ENCODE measurements at places on chromosomes 5 and 9.
A peak's percentile ranks its signal among the peaks of the same experiment; 100 is the strongest.

- peak; percentile 84 for DNase-seq
Measured at GRCh38 chr9:35683323-35683722, 6.4 kb downstream of the TPM2 start.

GRCh38 chr5:54390015-54390414, 65.5 kb upstream of the HSPB3 start:
- peak; percentile 81 for DNase-seq

DNA sequence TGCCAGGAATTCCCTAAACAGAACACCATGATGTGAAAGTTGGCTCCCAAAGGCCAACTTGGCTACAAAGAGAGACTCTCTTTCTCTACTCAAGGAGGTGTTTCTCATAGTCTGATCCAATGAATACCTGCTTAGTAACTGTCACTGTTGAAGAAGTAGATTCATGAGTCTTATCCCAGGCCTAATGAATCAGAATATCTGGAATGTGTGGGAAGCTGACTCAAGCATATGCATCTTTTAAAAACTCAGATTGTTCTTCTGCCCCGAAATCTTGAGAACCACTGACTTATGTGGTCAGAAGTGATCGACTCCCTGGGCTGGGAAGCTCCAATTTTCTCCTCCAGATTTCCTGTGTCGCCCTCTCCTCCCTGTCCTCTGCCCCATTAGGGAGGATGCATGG, 345.6 kb downstream of the PLK2 start:
- DNase-seq: no peak

GRCh38 chr5:10702040-10702629, 58.9 kb downstream of the DAP start:
- no peak for DNase-seq

DNA sequence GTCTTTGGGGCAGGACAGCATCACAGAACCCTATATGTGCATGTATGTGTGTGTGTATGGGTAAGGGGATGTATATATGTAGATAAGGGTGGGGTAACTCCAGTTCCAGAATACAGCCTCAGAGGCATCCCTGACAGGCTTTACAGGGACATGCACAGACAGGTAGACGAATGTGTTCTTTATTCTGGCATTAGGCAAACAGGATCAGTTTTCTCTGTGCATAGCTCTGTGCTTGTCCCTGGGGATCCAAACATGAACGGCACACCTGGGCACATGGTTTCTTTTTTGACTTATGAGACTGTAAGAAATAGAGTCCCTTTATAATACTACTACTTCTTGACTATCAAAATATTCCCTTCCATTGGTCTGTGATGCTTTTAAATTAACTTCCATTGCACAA, 120.6 kb downstream of the TRIO start:
- peak; percentile 15 for DNase-seq

DNA sequence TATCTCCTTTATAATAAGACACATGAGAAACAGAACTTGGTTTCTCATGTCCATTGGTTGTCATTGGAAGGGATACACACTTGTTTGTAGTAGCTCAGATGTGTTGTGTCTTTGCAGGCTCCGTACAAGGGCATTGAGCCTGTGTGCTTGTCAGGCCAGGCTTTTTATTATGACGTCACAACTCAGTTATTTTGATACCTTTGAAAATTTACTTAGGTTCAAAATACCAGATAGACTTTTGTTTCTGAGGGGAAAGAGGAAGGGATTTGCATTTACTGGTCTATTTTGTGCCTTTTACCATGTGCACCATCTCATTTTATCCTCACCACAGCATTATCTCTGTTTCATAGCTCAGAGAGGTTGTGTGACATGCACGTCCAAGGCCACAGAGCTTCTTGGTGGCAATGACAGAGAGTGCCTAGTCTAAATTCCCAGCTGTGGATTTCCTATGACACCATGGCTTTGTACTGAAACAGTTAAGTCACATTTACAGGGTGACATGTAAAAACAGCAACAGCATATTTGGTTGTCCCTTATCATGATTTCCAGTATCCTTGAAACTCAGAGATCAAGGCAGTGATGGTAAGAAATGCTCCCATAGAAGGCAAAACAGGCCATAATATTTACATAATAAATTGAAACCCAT, 268.7 kb downstream of the AOPEP start:
- DNase-seq: no peak

GRCh38 chr5:150234576-150235499, 45.0 kb downstream of the SLC6A7 start:
- no peak for DNase-seq

GRCh38 chr5:136037001-136037705, 8.4 kb downstream of the TGFBI start:
- DNase-seq: peak; percentile 37

DNA sequence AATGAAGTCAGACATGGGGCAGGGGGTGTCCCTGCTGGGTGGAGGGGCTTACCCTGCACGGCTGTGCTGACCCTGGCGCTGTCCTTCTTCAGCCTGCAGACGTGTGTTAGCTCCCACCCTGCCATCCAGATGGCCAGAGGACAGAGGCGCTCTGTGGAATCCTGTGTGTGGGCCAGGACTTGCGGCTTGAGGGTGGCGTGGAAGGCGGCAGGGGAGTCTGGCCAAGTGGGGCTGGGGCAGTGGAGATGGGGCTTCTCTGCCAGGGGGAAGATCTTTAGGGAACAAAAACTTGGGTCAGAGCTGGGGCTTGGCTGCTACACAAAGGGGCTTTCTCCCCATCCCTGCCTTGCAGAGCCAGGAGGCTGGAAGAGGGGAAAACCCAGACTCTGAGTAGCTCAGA, 46.5 kb upstream of the SYNPO start:
- no peak for DNase-seq

- no peak for DNase-seq
Measured at GRCh38 chr5:160390787-160391696, 8.8 kb downstream of the FAM200C start.

DNA sequence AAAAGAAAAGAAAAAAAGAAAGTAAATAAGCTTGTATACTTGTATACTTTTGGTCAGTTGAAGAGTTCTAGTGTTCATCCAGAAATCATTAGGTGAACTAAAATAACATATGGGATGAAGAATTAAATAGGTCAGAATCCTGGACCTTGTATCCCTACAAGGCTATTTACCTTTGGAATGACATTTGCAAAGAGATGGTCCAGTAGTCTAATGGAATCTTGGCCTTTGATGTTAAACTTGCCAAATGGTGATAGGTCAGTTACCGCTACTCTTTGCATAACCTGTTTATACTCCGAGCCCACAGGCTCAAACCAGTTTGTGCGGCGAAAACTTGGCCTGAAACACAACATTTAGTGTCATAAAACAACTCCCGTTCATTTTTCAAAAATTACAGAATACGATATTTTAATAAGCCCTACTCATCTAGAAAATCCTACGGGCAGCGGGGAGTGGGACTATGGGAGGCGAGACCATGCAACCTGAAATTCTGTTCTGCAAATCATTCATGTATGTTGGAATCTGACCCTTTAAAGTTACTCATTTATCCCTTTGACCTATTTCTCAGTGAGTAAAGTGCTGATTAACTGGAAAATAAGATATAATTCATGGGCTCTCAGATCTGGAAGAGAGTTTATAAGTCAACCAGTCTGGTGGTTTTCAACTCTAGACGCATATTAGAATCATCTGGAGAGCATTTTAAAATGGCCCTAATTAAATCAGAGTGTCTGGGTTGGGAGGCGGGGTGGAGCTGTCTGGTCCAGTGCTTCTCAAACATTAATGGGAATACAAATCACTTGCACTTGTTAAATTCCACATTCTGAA, 38.6 kb downstream of the DMGDH start:
- DNase-seq: no peak

DNA sequence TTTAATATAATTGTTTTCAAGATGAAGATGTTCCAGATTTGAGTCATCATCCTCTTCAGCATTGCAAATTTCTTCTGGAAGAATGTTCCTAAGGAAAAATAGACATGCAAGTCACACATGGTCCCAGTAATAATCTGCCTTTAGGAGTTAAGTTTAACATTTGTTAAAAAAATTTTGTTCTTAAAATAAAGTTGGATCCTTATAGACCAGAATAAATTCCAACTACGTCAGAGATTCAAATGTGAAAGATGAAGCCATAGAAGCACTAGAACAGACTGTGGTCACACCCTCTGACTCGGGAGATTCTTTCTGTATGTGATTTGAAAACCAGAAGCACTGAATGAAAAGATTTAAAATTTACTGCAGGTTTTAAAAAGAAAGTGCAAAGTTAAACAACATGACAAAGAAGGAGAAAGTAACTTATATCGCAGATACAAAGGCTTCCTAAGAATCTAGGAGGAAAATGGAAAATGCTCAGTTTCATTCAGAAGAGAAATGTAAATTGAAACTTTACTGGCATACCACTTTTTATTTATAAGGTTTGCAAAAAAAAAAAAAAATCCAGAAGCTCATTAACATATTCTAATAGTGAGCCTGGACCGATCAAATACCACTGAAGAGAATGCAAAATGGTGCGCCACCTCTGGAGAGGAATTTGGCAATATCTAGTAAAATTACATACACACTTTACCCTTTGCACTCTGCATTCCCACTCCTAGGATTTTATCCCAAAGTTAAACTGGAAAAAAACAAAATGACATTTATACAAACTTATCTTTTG, 14.3 kb upstream of the ASPN start:
- DNase-seq: no peak

GRCh38 chr9:74610523-74611061, 113.5 kb downstream of the RORB start:
- no peak for DNase-seq

- no peak for DNase-seq
Measured at GRCh38 chr5:113036826-113037225, 60.2 kb downstream of the DCP2 start.

DNA sequence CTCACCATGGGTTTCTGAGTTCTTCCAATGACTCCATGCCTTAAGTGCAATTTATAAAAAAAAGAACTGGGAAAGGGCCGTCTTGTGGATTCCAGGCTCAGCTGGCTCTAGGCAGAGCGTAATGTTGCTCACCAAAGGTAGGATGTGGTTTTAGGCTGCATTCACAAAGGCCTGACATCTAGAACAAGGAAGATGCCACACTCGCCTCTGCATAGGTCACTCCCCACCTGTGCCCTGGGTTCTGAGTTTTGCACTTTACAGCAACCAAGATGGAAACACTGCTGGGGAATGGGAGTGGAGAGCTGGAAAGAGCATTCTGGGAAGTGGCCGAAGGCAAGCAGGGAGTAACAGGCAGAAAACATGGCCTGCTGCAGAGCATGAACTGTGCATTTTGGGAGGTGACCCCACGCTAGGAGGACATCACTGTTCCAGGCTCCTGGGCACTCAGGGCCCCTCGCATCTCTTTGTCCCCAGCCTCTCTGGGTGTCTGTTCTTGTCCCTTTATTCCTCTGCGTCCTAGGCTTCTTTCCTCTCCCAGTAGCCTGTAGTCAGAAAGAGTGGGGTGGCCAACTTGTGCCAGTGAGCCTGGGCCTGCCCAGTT, 12.3 kb downstream of the FCN2 start:
- no peak for DNase-seq

All from NCI-H1092 treated with DMSO at 0.1 percent for 48 hours (cell line).